ENCODE measurements at places on chromosomes 13 and 19.

DNA sequence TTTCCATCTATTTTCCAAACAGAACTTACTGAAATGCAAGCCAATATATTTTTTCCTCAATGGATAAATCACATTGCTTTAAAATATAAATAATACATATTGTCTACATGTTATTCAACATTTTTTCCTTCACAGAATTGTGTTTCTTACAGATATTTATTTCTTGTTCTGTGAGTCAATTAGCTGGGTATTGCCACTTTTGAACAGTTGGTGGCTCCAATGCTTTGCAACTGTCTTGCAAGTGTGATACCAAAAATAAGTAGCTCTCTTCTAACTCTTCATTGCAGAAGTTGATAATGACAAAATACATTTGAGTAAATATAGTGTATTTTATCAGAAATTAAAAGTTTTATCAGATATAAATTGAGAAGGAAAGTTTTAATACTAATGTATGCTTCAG, 17.1 kb upstream of the GPC5 start:
- peak; percentile 27 for DNase-seq

GRCh38 chr19:57812226-57812625, 2.5 kb downstream of the ZNF552 start:
- no peak for DNase-seq

DNA sequence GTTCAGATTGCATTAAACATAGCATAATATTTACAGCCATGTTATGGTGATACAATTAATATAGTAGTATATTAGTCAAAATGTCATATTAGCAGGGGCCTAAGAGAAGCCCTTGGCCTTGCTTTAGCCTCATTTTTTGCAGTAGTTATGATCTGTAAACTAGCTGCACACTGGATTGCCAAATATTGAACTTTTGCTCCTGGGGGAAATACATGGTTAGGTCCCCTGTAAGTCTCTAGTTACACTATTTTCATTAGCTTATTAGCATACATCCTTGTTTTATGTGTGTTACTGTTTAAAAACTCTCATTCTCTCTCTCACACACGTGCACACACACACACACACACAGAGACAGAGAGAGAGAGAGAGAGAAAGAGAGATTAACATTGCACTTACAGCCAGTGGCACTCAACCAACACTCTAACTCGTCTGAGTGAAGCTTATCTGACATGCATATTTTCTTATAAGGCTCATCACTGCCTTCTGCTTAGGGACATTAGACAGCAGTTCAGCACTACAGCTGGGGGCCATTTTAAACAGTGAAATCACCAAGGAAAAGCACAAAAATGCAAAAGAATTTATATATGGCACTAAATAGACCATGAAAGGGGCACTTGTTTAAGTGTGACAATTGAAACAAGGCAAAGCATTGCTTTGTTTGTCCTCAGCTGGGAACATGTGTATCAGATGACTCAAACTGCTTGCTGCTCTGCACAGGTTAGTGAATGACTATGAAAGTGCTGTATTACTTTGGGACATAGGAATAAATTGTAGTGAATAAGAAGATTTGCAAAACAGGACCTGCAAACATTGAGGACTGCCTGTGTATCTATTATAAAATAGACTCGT, 278.7 kb downstream of the GPC6 start:
- no peak for DNase-seq

GRCh38 chr13:91405240-91405639, 6.8 kb downstream of the GPC5 start:
- DNase-seq, result no peak

DNA sequence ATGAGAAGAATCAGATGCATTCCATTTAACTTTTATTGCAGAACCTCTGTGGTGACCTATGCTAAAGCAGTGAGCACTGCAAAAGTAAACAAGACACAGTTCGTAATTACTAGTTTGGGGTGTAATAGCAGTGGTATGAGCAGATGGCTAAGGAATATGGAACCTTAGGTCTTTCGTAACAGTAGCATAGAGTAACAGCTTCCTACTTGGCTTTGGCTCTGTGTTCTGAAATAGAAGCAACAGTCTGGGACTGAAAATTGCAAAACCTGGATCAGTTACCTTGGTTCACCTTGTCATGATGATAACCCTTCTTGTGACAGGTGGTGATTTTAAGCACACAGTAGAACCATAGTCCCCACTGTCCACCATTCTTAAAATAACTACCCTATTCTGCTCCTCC, 303.4 kb downstream of the GPC6 start:
- DNase-seq, result peak; percentile 39

DNA sequence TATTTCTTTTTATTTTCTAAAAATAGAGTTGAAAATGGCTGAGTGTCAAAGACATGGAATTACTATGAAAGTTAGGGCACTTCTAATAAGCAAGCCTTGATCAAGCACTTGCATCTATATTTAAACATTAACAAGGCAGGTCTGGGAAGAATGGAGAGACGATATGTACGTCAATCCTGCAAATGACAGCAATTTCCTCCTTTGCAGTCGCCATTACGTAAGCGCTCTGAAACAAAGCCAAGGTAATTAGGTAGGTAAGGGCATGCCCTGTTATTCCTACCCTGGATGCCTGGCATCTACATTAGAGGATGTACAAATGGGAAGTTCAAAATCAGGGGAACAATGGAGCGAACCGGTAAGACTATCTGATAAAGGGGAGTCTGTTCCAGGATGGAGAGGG, 664.0 kb upstream of the ARGLU1 start:
- DNase-seq, result no peak

DNA sequence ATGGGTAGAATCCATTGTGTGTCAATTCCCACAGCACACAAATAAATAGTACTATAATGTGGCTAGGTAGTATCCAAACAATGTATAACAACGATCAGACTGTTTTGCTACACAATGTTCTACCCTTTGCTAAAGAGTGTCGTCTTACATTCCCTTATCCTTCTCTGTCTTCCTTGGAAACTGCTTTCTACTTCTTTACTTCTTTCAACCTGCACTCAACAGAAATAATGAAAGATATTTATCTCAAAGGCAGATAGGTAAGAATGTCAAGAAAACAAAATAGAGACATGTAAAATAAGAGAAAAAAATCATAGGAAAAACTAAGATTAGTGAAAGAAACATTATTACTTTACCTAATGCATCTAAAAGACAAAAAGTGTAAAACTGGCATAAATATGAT, 814.7 kb downstream of the PCDH9 start:
- no peak for DNase-seq

DNA sequence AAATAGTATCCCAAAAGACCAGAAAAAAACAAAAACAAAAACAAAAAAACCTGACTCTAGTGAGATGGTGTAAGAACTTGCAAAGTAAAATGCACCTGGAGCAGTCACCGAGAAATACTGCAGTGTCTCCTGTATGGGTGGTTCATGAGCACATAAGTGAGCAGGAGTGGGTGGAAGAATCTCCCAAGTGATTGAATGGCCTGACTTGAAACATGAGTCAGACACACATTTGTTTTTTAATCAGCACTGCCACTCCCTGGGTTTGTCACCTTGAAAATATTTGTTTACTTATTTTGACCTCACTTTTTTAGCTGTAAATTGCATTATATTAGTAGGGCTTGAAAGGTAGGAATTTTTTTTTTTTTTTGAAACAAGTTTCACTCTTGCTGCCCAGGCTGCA, 2.0 kb downstream of the ZNF431 start:
- DNase-seq, result peak; percentile 28

DNA sequence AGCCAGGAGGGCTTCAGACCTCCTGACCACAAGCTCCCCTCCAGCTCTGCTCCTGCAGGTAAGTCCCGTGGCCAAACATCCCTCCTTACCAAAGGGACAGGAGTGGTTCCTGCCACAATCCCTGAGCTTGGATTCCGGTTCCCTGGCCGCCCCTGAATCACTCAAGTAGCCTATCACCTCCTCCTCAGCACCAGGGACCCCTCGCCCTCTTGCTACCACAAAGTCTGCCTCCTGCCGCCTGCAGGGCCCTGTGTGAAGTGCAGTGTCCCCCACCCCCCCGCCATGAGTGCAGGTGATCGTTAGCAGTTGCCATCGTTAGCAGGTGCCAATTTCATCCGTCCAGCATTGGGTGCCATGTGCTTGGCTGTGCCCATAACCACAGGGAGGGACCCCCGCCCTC, 40.8 kb upstream of the RANBP3 start:
- no peak for DNase-seq

- DNase-seq, result no peak
Measured at GRCh38 chr13:22107549-22107948, 436.7 kb downstream of the FGF9 start.

- DNase-seq, result no peak
Measured at GRCh38 chr19:38359242-38360021, 14.9 kb upstream of the PSMD8 start.

GRCh38 chr13:66840621-66841020, 389.5 kb downstream of the PCDH9 start:
- no peak for DNase-seq

DNA sequence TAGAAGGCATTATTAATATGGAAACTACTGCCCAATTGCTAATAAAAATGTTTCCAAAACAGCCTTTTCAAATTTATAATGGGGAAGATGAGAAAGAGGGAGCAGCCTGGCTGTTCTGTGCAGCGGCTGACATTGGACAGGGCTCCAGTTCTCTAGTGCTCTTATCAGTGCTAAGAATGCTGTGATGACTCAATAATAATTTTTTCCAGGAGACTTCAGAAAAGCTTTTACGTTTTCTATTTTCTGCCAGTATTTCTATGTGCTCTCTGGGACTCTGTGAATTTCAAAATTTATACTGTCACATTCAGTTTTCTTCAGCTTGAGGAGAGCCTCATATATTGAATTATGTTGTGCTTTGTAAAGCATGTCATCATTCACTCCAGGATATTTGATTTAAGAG, 209.6 kb downstream of the VWA8 start:
- peak; percentile 42 for DNase-seq

GRCh38 chr13:40375489-40376171, 290.8 kb downstream of the FOXO1 start:
- no peak for DNase-seq

DNA sequence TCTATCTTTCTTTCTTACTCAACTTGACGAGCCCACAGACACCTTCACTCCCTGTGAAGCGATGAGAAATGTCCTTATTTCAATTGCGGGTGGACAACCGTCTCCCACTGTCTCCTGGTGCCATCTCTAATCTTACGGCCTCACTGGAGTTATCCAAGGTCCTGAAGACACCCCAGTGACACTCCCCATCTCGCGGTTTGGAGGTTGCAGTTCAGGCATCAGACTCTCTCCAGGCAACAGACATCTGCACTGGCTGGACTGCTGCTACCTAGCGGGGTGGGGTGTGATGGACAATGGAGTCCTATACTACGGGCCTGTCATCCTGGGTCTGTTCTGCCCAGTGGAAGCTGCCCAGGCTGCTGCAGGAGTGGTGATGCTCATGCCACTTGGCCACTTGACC, 18.3 kb upstream of the IRS2 start:
- DNase-seq, result no peak

DNA sequence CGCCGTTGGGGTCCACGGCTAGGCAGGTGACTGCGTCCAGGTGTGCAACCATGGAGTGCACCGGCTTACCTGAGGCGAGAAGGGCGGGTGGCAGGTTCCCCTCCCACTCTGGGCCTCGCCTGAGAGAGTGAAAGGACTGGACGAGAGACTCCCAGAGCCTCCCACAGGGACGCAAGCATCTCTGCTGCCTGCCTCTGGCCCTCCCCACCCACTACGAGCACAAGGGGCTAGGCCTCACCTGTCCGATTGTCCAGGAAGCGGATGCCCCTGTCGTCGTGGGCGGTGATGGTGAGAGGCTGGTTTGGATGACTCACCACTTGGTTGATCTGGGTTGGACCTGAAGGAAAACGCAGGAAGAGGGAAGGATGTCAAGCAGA, 5.1 kb upstream of the PRKD2 start:
- no peak for DNase-seq

- peak; percentile 8 for DNase-seq
Measured at GRCh38 chr13:47372751-47373150, 475.9 kb upstream of the HTR2A start.

DNA sequence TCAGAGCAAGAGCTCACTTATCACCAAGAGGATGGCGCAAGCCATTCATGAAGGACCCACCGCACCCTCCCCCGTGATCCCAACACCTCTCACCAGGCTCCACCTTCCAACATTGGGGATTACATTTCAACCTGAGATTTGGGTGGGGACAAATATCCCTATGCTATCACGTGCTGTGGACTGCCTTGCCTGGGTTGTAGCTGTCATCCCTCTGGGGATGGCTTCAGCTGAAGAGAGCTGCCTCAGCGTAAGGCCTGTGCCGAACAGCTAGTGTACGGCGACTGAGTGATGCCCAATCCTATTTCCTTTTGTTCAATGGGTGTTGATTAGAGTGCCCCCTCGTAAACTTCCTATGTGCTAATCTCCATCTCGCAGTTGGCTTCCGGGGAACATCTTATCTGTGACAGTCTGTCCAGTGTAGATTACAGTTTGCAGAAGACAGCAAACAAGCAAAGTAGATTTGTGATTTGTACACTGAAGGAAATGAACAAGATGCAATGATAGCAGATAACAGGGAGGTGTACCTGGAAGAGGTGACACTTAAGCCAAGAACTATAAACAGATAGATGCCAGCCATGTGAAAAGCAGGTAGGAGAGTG, 11.8 kb upstream of the RCBTB1 start:
- no peak for DNase-seq

DNA sequence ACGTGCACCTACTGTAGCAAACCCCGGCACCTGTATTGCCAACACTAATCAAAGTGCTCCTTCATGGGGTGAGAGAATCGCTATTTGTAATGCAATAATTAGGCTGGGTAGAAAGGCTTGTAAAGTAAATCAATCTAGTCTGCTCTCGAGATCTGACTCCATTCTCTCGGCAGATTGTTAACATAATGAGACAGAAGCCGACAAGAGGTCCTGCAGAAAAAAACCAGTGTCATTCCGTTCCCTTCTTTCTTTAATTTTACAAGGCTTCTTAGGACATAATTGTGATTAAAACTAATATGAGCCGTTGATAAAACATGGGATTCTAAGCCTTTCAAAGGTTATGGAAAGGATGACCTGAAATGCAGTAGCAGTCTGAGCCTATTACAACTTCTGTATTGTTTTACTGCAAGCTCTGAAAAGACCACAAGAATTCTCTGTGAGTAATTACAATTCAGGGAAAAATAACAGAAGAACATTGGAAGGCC, 530.0 kb downstream of the PCDH9 start:
- DNase-seq, result no peak

DNA sequence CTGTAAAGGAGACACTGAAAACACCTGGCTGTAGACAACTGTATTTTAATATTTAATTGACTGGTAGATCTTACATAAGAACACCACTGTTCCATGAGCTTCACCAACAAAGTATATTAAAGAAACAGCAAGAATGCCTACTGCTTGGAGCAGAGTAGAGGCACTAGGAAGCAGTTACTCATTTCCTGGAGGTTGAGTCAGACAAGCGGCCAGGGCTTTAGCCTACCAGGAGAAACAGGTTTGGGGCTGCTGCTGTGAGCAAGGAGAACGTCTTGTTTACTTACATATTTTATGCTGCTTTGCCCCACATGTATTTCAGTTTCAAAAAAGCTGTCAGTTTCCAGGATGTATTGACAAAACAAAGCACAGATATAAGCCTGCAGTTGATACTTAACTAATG, 33.4 kb downstream of the ALG5 start:
- peak; percentile 83 for DNase-seq

DNA sequence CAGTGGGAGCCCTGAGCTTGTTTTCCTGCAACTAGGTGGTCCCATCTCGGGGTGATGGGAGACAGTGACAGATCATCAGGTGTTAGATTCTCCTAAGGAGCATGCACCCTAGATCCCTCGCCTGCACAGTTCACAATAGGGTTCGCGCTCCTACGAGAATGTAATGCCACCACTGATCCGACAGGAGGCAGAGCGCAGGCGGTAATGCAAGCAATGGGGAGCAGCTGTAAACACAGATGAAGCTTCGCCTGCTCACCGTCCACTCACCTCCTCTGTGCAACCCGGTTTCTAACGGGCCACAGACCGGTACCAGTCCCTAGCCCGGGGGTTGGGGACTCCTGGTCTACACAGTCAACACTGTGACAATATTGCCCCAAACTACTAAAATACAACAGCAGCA, 38.8 kb downstream of the CARD8 start:
- no peak for DNase-seq
